GM19239 (cell line): ENCODE measurements at places on chromosomes 16 and 17.

DNA sequence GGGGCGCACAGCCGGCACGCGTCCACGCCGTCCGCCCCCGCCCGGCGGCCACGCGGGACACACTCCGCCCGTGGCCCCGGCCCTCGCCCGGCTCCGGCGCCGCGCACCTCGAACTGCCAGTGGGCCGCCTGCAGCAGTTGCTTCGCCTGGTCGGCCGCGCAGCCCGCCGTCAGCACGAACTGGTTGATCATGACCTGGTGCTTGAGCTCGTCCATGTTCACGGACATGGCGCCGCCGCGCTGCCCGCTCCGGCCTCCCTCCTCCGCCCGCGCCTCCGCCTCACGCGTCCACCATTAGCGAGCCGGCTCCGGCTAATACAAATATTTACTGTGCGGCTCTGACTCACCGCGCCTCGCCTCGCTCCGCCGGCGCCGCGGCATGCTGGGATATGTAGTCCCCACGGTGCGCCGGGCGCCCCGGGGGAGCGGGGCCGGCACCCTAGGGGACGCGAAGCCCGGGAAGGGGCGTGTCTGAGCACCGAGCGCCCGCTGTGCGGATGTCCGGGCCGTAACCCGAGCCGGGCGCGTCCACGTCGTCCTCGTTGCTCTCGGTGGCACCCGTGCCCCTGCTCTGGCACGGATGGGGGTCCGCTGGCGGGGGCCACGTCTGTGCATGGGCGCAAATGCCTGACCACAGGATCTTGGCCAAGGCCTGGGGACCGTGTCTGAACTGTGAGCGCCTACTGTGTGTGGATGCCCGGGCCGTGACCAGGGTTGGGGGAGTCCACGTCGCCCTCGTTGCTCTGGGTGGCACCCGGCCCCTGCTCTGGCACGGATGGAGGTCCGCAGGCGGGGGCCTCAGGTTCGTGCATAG is at the start of gene UBALD1:
Gene UBALD1 (minus strand): TSS at position 318 of the 813 bp plus-strand sequence. CDS start 91 bp downstream, at position 227.
- DNase-seq: peak; percentile 87

DNA sequence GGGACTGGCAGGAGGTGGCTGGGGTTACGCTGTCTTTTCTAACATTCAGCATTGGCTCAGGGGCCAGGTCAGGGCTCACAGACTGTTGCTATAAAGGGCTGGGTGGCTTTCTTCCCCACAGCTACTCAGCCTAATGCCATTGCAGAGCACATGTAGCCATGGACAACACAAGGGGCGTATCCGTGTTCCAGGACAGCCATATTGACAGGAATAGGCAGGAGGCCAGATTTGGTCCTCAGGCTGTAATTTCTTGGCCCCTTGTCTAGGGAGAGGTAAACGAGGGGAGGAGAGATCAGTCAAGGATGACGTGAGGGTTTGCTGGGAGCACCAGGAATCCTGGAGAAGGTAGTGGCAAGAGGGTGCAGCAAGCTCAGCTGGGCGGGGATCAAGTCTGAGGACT is 21.2 kb upstream of the MYO15B start:
- no peak for DNase-seq

DNA sequence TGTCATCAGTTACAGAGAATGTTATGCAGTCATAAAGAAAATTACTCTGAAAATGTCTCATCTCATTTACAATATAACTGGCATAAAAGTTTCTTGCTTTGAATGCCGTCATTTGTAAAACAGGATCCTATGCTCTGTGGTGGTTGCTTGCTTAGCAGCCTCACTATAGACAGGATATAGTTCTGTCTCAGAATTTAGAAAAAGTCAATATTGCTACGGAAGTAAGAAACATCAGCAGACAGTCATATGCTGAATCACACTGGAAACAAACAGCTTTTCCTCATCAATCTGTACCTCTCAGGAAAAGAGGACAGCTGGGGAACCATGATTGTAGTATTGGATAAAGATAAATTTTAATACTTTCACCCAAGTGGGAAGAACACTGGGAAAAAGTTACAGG is 105.5 kb downstream of the MYO1D start:
- no peak for DNase-seq

GRCh38 chr16:65195998-65196397 is 74.1 kb upstream of the CDH11 start:
- DNase-seq: no peak
